Brain (organoid and tissue), 16 donors: ENCODE measurements at places on chromosomes 3 and 15.

GRCh38 chr3:66762916-66763693 is 235.0 kb upstream of the KBTBD8 start:
- DNase-seq = no peak

DNA sequence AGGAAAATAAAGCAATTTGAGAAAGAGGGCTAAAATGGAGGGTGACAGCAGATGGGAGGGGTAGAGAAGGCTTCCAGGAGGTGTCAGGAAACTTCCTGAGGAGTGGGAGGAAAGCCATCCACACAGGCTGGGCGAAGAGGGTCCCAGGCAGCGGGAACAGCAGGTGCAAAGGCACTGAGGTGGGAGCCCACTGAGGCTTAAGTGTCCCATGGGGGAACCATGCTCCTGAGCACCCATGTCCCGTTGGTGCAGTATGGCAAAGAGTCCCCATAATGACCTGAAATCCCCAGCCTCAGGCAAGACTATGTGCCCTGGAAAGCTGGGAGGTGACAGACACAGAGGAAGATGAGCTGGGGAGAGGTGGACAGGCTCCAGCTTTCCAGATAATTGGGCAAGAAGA is 30.0 kb downstream of the CFAP100 start:
- DNase-seq = no peak

GRCh38 chr15:51403072-51403878 is 61.8 kb downstream of the GLDN start:
- DNase-seq = peak; percentile 76

GRCh38 chr3:173109143-173109542 is 31.9 kb downstream of the SPATA16 start:
- peak; percentile 4 for DNase-seq

- DNase-seq = no peak
Measured at GRCh38 chr3:46168583-46169345, 39.3 kb downstream of the CCR1 start.
